HFFc6 (cell line): ENCODE measurements at places on chromosomes 3 and 15.

- H3K27ac ChIP-seq: no peak overlapping the region
- DNase-seq: no peak
- no peaks in the 10 kb centered on the region; the same call in 1 of the 2 replicates for H3K27me3 ChIP-seq
- peaks cover 16% of the 10 kb centered on the region for H3K4me1 ChIP-seq
- no peak overlapping the region for H3K4me3 ChIP-seq
- no peaks in the 10 kb centered on the region for H3K36me3 ChIP-seq
These were observed 22.1 kb downstream of the KLHL25 start for GRCh38 chr15:85772668-85773067.

- no peak overlapping the region for H3K27ac ChIP-seq
- H3K36me3 ChIP-seq: peaks cover 11% of the 10 kb centered on the region
- H3K4me3 ChIP-seq: no peak overlapping the region
- no peaks in the 10 kb centered on the region for H3K4me1 ChIP-seq
- no peaks in the 10 kb centered on the region for H3K27me3 ChIP-seq
These were observed 37.1 kb downstream of the PHC3 start for GRCh38 chr3:170144437-170144843.

- no peaks in the 10 kb centered on the region for H3K4me1 ChIP-seq
- no peak overlapping the region for H3K4me3 ChIP-seq
- peaks cover 4% of the 10 kb centered on the region; the same call in 1 of the 2 replicates for H3K27me3 ChIP-seq
These were observed 419.8 kb upstream of the AZI2 start for GRCh38 chr3:28768439-28768838.

DNA sequence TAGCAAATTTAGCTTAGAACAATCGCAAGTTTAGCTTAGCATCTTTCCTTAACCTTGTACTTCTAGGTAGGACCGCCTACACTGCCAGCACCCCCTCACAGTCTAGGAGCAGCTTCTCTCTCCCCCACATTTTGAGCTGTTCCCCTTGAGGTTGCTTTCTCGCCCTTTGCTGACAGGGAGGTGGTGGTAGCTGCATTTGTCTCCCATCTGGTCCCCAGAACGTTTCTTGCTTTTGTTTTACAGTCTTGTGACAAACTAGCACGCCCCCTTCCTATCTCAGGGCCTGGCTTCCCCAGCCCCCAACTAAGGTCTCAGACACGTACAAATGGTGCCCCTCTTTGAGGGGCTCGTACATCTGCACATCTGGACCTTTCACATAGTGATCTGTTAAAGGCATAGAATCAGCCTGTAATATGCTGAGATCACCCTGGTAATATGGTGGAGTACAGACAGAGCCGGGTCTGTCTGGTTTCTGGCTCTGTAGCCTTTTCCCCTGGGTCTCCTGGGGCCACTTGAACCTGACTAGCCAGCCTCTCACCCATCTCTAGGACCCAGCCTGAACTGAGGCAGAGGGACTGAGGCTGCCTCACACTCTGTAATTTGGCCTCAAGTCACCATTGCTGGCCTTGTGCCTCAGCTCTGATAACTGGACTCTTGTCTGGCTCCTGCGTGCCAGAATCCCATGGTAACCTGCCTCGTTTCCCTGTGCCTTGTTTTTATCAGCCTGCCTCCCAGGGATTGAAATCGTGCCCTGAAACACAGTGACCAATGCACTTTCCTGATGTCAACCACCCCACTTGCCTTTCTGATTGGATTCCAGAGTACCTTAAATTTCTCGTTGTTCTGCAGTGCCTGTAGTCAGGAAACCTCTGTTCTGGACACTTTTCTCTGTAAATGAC, 27.7 kb downstream of the CRTC3 start:
- H3K27me3 ChIP-seq: peaks cover 5% of the 10 kb centered on the region; the same call in 1 of the 2 replicates
- peak overlapping the region; percentile 65 for H3K4me3 ChIP-seq
- peaks cover 87% of the 10 kb centered on the region for H3K4me1 ChIP-seq
- H3K36me3 ChIP-seq: peaks cover 10% of the 10 kb centered on the region
- peak overlapping the region; percentile 95 for H3K27ac ChIP-seq

- peaks cover 6% of the 10 kb centered on the region for H3K27me3 ChIP-seq
- no peak overlapping the region for H3K4me3 ChIP-seq
- no peaks in the 10 kb centered on the region for H3K36me3 ChIP-seq
- DNase-seq: no peak
- peaks cover 16% of the 10 kb centered on the region for H3K4me1 ChIP-seq
These were observed 27.6 kb downstream of the C2CD4A start for GRCh38 chr15:62094388-62094787.

- H3K27ac ChIP-seq: no peak within 1 kb of the TSS
- peaks cover 11% of the 10 kb centered on the region for H3K27me3 ChIP-seq
- peak; percentile 50 for DNase-seq
- peaks cover 45% of the 10 kb centered on the region for H3K4me1 ChIP-seq
These were observed at the start of gene CEMIP for GRCh38 chr15:80778964-80779657. CEMIP (plus strand) TSS chr15:80779370; CDS start chr15:80873880, 94,510 bp downstream.
